PC-3 (cell line): ENCODE measurements at places on chromosomes 4 and X. TPM values are rescaled to one million over a fixed set of nuclear protein-coding genes. Genes with fewer than 3 reads are reported as not detected.

- H3K27ac ChIP-seq = 0 out of 2 replicates have a peak overlapping the region, but pooled peaks have one; percentile 12
- DNase-seq = no peak
- H3K4me1 ChIP-seq = peaks cover 20% of the 10 kb centered on the region
- no peaks in the 10 kb centered on the region for H3K27me3 ChIP-seq
- no peaks in the 10 kb centered on the region for H3K36me3 ChIP-seq
- H3K4me3 ChIP-seq = no peak overlapping the region
These were observed 1.2 kb upstream of the PLAC8 start for GRCh38 chr4:83115656-83116285.

- no peaks in the 10 kb centered on the region; the same call in 1 of the 2 replicates for H3K36me3 ChIP-seq
- no peak overlapping the region for H3K27ac ChIP-seq
- DNase-seq = no peak
- H3K27me3 ChIP-seq = no peaks in the 10 kb centered on the region
These were observed 81.4 kb downstream of the RBM47 start for GRCh38 chr4:40548256-40548655.

MSX1 gene
- total RNA-seq = 7.5 and 10.4 TPM in 2 replicates

GRCh38 chr4:107283587-107284559, 247.8 kb upstream of the DKK2 start:
- no peak overlapping the region for H3K27ac ChIP-seq
- no peaks in the 10 kb centered on the region for H3K36me3 ChIP-seq

DNA sequence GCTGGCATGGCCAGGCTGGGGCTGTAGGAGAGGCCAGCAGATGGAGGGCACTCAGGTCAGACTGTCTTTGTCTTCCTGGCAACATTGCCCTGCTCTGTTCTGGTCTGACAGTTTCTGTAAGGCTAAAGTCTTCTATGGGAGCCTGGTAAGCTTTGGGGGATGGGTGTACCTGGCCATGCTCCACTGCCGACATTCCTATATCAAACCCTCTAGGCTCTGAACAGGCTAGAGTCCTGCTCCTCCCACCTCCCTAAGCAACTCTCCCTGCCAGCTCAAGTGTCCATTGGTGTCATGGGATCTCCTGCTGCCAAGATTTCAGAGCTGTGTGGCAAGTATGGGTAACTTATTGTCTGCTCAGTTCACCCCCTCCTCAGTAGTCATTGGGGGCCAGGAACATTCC, 163.5 kb upstream of the UGT8 start:
- no peaks in the 10 kb centered on the region for H3K27me3 ChIP-seq
- H3K4me3 ChIP-seq = no peak overlapping the region
- DNase-seq = no peak

DNA sequence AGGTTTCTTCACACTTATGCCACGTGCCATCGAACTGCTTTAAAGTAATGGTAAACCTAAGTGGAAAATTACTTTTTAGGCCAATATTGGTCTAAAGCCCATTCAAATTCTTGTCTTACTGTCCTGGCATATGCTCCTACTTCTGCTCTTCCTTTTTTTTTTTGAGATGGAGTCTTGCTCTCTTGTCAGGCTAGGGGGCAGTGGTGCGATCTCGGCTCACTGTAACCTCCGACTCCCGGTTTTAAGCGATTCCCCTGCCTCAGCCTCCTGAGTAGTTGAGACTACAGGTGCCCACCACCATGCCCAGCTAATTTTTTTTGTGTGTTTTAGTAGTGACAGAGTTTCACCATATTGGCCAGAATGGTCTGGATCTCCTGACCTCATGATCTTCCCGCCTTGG, 129.0 kb upstream of the TECRL start:
- no peak overlapping the region for H3K27ac ChIP-seq
- H3K4me3 ChIP-seq = no peak overlapping the region
- H3K27me3 ChIP-seq = 0 out of 2 replicates have a peak, but pooled peaks cover under 1% of the 10 kb centered on the region
- H3K4me1 ChIP-seq = no peaks in the 10 kb centered on the region
- peak; percentile 15 for DNase-seq
- no peaks in the 10 kb centered on the region for H3K36me3 ChIP-seq

- H3K27ac ChIP-seq = no peak overlapping the region
- H3K4me3 ChIP-seq = no peak overlapping the region
- DNase-seq = peak; percentile 17
- H3K27me3 ChIP-seq = no peaks in the 10 kb centered on the region
These were observed 28.1 kb downstream of the BMP3 start for GRCh38 chr4:81058621-81059020.

DNA sequence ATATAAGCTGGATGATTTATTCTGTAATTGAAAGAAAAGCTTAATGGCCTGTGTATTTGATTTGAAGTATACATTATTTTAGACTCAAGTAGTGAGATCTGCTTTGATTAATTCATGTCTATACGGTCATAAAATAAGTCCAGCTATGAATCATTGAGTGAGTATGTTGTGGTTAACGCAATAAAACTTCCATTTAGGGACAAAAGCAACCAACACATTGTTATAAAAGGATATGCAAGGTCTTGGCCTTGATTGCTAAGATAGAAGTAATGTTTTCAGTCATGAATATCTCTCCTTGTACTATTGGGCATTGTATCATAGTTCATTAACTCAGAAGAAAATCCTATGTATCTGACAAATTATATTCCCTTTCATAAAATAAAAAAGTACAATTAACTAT, 162.1 kb downstream of the EPHA5 start:
- H3K4me1 ChIP-seq = peaks cover 46% of the 10 kb centered on the region
- 0 out of 2 replicates have a peak overlapping the region, but pooled peaks have one; percentile 12 for H3K4me3 ChIP-seq
- no peaks in the 10 kb centered on the region for H3K27me3 ChIP-seq

SHOX gene
- not detected in 2 replicates for total RNA-seq

GRCh38 chr4:155208258-155209054, at the start of gene NPY2R:
Gene NPY2R (plus strand): TSS chr4:155208636. CDS start chr4:155213940, 5,304 bp downstream.
- peaks cover 22% of the 10 kb centered on the region; the same call in 1 of the 2 replicates for H3K27me3 ChIP-seq
- no peaks in the 10 kb centered on the region for H3K36me3 ChIP-seq
- H3K4me3 ChIP-seq = peak within 1 kb of the TSS; percentile 68
- H3K27ac ChIP-seq = no peak within 1 kb of the TSS
- peak; percentile 7 for DNase-seq

DNA sequence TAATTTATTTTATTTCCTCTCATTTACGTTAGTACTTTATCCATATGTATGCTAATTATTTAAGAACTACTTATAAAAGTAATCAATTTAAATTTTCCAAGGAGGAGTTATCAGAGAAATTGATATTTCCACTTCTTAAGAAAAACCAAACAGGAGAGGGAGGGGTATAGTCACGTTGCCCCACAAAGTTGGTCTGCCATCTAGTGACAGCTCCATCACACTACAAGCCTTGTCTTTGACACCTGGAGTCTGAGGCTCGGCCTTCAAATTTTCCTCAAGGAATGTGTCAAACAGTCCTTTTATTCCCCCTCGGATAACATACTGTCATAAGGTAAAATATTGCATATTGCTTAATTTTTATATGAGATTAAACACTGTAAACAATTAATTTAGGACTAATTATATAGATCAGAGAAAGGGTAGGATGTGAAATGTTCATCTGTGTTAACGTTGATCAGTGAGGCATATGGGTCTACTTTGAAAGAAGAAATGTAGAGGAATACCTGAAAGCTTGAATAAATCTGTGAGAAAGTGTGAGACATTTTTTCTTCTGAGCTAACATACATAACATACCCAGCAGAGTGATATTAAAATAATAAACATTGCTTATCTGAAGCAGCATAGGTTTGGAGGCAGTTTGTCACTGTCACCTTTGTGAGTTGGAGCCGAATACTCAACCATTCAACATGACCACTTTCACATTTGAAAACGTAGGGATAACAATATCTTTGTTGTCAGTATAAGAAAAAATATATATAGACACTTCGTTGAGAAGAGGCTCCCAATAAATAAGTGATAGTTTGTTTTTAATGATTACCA, 114.4 kb downstream of the GLRA3 start:
- H3K36me3 ChIP-seq = no peaks in the 10 kb centered on the region
- no peak overlapping the region for H3K27ac ChIP-seq
- DNase-seq = peak; percentile 68
- no peak overlapping the region for H3K4me3 ChIP-seq

EGF gene
- total RNA-seq = 3.9 and 6.1 TPM in 2 replicates

DNA sequence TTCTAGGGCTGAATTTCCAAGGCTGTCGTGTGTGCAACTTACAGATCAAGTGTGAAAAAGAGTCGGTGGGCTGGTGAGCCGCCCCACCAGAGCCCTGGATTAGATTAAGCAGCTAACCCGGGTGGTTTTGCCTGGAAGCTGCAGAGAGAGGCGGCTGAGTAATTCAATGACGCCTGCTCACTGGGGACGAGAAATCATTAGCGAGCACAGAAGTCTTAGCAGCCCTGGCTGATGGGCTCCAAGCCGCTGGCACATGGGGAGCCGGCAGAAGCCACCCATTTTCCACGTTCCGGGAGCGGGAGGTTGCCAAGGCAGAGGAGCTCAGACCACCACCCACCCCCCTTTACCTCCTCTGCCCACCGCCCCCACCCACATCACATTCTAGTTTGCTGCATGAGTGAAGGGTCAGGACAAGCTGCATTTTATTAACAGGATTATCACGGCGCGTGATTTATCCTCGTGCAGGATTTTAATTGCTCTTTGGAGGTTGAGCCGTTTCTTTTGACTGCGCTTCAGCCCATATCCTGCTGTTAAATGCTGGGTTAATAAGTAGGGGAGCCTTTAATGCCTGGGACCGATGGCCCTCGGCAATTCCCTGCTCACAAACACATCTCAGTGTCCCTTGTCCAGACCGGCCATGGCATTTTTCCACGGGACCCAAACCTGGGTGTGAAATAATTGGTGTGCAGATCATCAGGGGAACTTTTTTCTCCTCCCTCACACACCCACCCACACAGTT, 19.1 kb downstream of the BCOR start:
- no peak overlapping the region for H3K4me3 ChIP-seq
- H3K27me3 ChIP-seq = no peaks in the 10 kb centered on the region
- H3K36me3 ChIP-seq = peaks cover 6% of the 10 kb centered on the region; the same call in 1 of the 2 replicates
- H3K4me1 ChIP-seq = peaks cover under 1% of the 10 kb centered on the region; the same call in 1 of the 2 replicates
- no peak for DNase-seq

- no peaks in the 10 kb centered on the region for H3K27me3 ChIP-seq
- no peak for DNase-seq
- no peak overlapping the region for H3K27ac ChIP-seq
- H3K4me1 ChIP-seq = no peaks in the 10 kb centered on the region
- H3K36me3 ChIP-seq = no peaks in the 10 kb centered on the region; the same call in 1 of the 2 replicates
These were observed 340.7 kb upstream of the HS3ST1 start for GRCh38 chr4:11769434-11769833.

DNA sequence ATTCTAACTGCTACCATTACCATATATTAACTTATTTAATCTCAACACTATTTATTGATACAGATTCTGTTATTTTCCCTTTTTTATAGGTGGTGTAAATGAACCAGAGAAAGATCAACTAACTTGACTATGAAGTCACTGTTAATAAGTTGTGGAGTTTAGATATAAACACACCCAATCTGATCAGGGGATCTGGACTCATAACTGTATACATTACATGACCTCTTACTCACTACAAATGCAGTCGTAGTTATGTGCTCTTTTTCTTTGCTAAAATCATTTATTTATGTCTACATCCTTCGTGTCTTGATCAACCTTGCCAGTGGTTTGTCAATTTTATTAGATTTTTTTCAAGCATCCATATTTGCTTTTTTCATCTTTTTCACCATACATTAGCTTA, 614.8 kb upstream of the FAM241A start:
- no peak overlapping the region for H3K4me3 ChIP-seq
- no peaks in the 10 kb centered on the region for H3K4me1 ChIP-seq
- DNase-seq = no peak
- H3K27ac ChIP-seq = no peak overlapping the region

- no peaks in the 10 kb centered on the region for H3K36me3 ChIP-seq
- DNase-seq = peak; percentile 57
These were observed 86.1 kb downstream of the SYNPO2 start for GRCh38 chr4:118974758-118975157.

DNA sequence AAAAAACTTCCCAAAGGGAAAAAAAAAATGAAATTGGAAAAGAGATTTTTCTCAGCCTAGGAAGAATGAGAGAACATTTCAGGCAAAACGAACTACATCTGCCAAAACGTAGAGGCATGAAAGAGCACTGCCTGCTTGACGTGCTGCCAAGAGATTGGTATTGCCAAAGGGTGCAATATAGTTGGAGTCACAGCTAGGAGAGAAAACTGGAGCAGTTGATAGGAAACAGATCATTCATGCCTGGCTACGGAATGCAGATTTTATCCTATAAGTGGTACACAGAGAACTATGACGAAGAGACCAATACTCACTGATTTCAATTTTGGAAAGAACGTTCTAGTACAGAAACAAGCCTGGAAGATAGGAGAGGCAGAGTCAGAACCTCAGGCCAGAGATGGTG, 68.4 kb upstream of the IQCM start:
- no peaks in the 10 kb centered on the region for H3K27me3 ChIP-seq
- no peak overlapping the region for H3K27ac ChIP-seq
- H3K4me1 ChIP-seq = no peaks in the 10 kb centered on the region
- no peaks in the 10 kb centered on the region for H3K36me3 ChIP-seq
- no peak for DNase-seq
- no peak overlapping the region for H3K4me3 ChIP-seq

GRCh38 chr4:45323453-45324058, 597.2 kb upstream of the GNPDA2 start:
- no peaks in the 10 kb centered on the region for H3K27me3 ChIP-seq
- no peak for DNase-seq
- H3K4me1 ChIP-seq = no peaks in the 10 kb centered on the region
- no peak overlapping the region for H3K27ac ChIP-seq

DNA sequence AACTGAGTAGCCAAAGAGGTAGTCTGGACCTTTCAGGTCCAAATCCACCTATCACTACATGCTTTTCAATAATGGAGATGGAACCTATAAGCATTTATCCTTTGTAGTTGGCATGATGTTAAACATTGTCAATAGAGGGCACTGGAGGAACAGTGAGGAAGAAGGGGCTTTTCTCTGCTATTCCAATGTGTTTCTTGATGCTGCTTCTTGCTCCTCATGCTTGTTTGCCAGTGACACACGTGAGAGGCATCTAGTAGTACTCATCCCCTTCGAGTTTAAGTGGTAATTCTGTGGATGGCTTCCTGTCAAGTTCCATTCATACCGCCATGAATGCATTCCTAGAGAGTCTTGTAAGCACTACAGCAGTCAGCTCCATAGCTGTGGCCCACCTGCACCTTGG, 84.0 kb downstream of the NAA11 start:
- no peak overlapping the region for H3K4me3 ChIP-seq
- H3K36me3 ChIP-seq = no peaks in the 10 kb centered on the region
- no peaks in the 10 kb centered on the region for H3K4me1 ChIP-seq
- 0 out of 2 replicates have a peak, but pooled peaks cover 6% of the 10 kb centered on the region for H3K27me3 ChIP-seq
- no peak overlapping the region for H3K27ac ChIP-seq

- H3K27me3 ChIP-seq = no peaks in the 10 kb centered on the region
- peak; percentile 4 for DNase-seq
- no peaks in the 10 kb centered on the region for H3K4me1 ChIP-seq
- no peaks in the 10 kb centered on the region for H3K36me3 ChIP-seq
- H3K4me3 ChIP-seq = no peak overlapping the region
- H3K27ac ChIP-seq = no peak overlapping the region
These were observed 20.1 kb downstream of the ADRA2C start for GRCh38 chr4:3786196-3786869.

BLTP1 gene
- 19.8 and 20.2 TPM in 2 replicates for total RNA-seq

NUDT10 gene
- 0.22 and 0.40 TPM in 2 replicates for total RNA-seq

DNA sequence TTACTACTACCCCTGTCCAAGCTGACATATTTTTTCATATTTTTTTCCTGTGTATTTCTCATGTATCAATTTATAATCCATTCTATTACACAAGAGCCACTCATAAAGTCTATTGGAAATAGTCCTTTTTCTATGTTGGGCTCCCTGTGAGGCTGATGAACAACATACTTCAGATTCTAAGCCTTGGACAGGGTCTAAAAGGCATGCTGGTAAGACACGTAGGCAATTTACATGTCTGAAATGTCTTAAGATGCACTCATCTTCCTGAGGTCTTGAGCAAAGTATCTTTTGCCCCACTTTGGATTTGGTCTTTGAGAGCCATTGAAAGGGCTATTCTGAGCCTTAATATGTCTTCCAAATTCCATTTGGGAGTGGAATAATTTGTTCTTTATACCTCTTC, 31.8 kb downstream of the OCIAD1 start:
- no peaks in the 10 kb centered on the region for H3K27me3 ChIP-seq
- DNase-seq = no peak
- no peak overlapping the region for H3K27ac ChIP-seq
- H3K4me3 ChIP-seq = no peak overlapping the region
- H3K36me3 ChIP-seq = peaks cover 12% of the 10 kb centered on the region; the same call in 1 of the 2 replicates

OCRL gene
- total RNA-seq = 18.7 and 19.4 TPM in 2 replicates
